ENCODE measurements at places on chromosomes 11 and 22. TPM values are rescaled to one million over a fixed set of nuclear protein-coding genes. Genes with fewer than 3 reads are reported as not detected.

The RFPL1 gene
- 0.33 TPM for polyA plus RNA-seq

The C11orf87 gene
- polyA plus RNA-seq, result 0.43 TPM

The WBP2NL gene
- 2.3 TPM for polyA plus RNA-seq

The SHISAL1 gene
- polyA plus RNA-seq, result 11.4 TPM

The DEUP1 gene
- not detected for polyA plus RNA-seq

The BCO2 gene
- polyA plus RNA-seq, result 9.6 TPM

The SAA1 gene
- polyA plus RNA-seq, result not detected

The DCDC1 gene
- 0.19 TPM for polyA plus RNA-seq

The TALDO1 gene
- polyA plus RNA-seq, result 73.0 TPM

The TRIM34 gene
- 2.9 TPM for polyA plus RNA-seq

The RBM7 gene
- 29.6 TPM for polyA plus RNA-seq

The PSMA1 gene
- 127 TPM for polyA plus RNA-seq

The KIRREL3 gene
- polyA plus RNA-seq, result 0.72 TPM

The C22orf31 gene
- 2.2 TPM for polyA plus RNA-seq

The MTCH2 gene
- 78.2 TPM for polyA plus RNA-seq

GRCh38 chr22:43256569-43256968 is 69.6 kb upstream of the TTLL12 start:
- peaks cover 6% of the 10 kb centered on the region for H3K27me3 ChIP-seq
- no peak overlapping the region for H3K27ac ChIP-seq
- H3K4me3 ChIP-seq, result no peak overlapping the region

GRCh38 chr11:76767659-76768058 is 15.5 kb upstream of the TSKU start:
- H3K27me3 ChIP-seq, result no peaks in the 10 kb centered on the region
- no peaks in the 10 kb centered on the region for H3K36me3 ChIP-seq
- DNase-seq, result no peak
- peak overlapping the region; percentile 59 for H3K27ac ChIP-seq
- peaks cover 79% of the 10 kb centered on the region for H3K4me1 ChIP-seq

- H3K27me3 ChIP-seq, result no peaks in the 10 kb centered on the region
- H3K4me3 ChIP-seq, result no peak overlapping the region
- no peak overlapping the region for H3K27ac ChIP-seq
These were observed 176.5 kb upstream of the POU2AF2 start for GRCh38 chr11:111069066-111069465.

- H3K4me3 ChIP-seq, result no peak overlapping the region
- DNase-seq, result no peak
- H3K27me3 ChIP-seq, result peaks cover 5% of the 10 kb centered on the region
- H3K36me3 ChIP-seq, result no peaks in the 10 kb centered on the region
- no peaks in the 10 kb centered on the region for H3K4me1 ChIP-seq
These were observed 26.6 kb downstream of the TBX1 start for GRCh38 chr22:19786959-19787848.

DNA sequence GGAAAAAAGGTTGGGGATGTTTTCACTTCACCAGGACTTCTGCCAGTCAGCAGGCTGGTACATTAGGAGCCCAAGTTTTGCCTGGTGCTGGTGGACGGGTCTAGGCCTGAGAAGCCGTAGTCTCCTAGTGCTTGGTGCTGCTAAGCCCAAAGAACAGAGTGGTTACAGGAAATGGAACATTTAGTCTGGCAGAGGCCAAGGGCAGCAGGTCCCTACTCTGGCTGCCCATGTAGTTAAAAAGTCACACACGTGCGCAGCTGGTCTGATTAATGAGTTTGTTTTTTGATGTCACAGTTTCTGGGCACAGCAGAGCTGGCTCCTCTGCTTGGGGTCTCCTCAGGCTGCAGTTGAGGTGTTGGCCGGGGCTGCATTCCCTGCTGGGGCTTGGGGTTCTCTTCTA is 20.6 kb downstream of the BCR start:
- H3K27me3 ChIP-seq, result peaks cover 19% of the 10 kb centered on the region
- H3K4me3 ChIP-seq, result no peak overlapping the region
- H3K36me3 ChIP-seq, result no peaks in the 10 kb centered on the region
- no peak overlapping the region for H3K27ac ChIP-seq
- H3K4me1 ChIP-seq, result peaks cover 30% of the 10 kb centered on the region

- no peaks in the 10 kb centered on the region for H3K27me3 ChIP-seq
- no peaks in the 10 kb centered on the region for H3K36me3 ChIP-seq
- no peak overlapping the region for H3K27ac ChIP-seq
- H3K4me3 ChIP-seq, result no peak overlapping the region
- H3K4me1 ChIP-seq, result peaks cover 6% of the 10 kb centered on the region
- DNase-seq, result no peak
These were observed 120.3 kb upstream of the ZC3H12C start for GRCh38 chr11:109972939-109973338.

DNA sequence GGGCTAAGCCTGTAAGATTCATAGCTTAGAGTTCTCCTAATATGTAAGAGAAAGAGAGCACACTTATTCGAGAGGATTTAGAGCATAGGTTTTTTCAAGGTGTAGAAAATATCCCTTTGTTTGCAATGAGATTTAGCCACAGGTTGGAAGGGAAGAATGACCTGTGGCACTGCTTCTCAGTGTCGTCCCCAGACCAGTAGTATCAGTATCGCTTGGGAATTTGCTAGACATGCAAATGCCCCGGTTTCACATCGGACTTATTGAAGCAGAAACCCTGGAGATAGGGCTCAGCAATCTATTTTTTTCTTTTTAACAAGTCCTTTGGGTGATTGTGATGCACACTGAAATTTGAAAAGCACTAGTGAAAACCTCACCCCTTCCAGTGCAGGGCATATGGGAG is 362.6 kb upstream of the C11orf87 start:
- no peak for DNase-seq
- H3K27me3 ChIP-seq, result no peaks in the 10 kb centered on the region
- no peak overlapping the region for H3K4me3 ChIP-seq
- H3K27ac ChIP-seq, result no peak overlapping the region

GRCh38 chr11:126810776-126811175 is 189.8 kb downstream of the KIRREL3 start:
- H3K27ac ChIP-seq, result no peak overlapping the region
- DNase-seq, result no peak
- peaks cover 8% of the 10 kb centered on the region for H3K27me3 ChIP-seq
- no peak overlapping the region for H3K4me3 ChIP-seq
- H3K4me1 ChIP-seq, result peaks cover 5% of the 10 kb centered on the region
- no peaks in the 10 kb centered on the region for H3K36me3 ChIP-seq

- H3K27me3 ChIP-seq, result no peaks in the 10 kb centered on the region
- no peak overlapping the region for H3K27ac ChIP-seq
- H3K36me3 ChIP-seq, result no peaks in the 10 kb centered on the region
These were observed 139.0 kb upstream of the TIMP3 start for GRCh38 chr22:32662587-32662915.

DNA sequence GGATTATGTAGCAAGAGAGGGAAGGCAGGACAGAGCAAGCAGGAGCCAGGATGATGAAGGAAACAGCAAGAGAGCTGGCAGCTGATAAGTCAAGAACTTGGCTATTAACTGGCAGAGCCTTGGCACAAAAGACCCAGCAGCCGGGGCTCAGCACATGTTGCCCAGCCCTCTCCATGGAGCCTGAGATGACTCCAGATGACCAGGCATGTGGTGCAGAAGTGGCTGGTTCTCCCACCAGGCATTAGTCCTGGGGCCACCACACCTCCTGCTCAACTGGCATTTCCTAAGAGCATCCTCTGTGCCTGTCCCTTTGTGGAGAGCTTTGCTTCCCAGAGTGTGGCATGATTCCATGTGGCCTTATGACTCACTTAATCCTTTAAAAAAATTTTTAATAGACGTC is 522.6 kb downstream of the MN1 start:
- H3K36me3 ChIP-seq, result no peaks in the 10 kb centered on the region
- no peak overlapping the region for H3K4me3 ChIP-seq
- H3K4me1 ChIP-seq, result no peaks in the 10 kb centered on the region
- peak; percentile 32 for DNase-seq
- peaks cover 12% of the 10 kb centered on the region for H3K27me3 ChIP-seq

DNA sequence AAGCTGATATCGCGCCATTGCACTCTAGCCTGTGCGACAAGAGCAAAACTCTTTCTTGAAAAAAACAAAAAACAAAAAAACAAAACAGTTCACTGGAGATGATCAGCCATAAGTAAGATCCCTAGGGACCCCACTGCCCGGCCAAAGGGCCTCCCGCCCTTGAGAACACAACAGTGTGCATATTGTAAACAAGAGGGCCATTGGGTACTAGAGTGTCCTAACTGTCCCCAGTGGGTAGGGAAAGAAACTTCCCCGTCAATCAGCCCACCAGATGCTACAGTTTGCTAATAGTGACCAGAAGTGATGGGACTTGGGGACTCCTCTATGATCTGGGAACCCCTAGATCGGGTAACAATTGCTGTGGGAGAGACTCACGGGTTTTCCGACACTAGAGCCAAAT is 3.7 kb upstream of the ACY3 start:
- H3K36me3 ChIP-seq, result no peaks in the 10 kb centered on the region
- DNase-seq, result no peak
- no peak overlapping the region for H3K27ac ChIP-seq
- H3K4me1 ChIP-seq, result no peaks in the 10 kb centered on the region

DNA sequence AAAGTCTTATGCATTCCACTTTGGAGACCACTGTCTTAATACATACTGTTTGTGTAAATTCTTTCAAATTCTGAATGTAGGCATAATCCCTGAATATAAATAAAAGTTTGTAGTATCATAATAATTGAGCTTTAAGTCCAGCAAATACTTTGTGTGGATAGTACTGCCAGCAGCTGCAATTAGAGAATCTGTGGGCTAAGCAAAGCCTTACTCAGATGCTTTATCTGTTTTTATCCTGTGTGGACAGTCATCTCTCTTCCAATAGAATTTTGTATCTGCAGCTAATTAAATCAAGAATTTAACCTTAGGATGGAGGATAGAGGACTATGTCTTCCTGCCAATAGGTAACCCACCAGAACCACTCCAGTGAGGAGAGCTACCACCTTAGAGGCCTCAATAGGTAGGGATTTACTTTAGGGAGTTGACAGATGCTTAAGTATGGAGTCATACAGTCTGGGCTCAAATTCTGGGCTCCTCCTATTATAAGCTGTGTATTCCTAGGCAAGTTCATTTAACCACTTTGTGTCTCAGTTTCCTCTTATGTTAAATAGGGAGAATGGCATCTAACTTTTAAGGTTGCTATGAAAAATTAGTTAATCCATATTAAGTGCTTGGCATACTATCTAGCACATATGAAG is 71.1 kb downstream of the STIM1 start:
- H3K27ac ChIP-seq, result no peak overlapping the region
- H3K4me1 ChIP-seq, result peaks cover 12% of the 10 kb centered on the region
- DNase-seq, result no peak
- no peak overlapping the region for H3K4me3 ChIP-seq

GRCh38 chr11:132064987-132065620 is 694.7 kb downstream of the NTM start:
- H3K36me3 ChIP-seq, result no peaks in the 10 kb centered on the region
- peaks cover 12% of the 10 kb centered on the region for H3K4me1 ChIP-seq
- peak; percentile 72 for DNase-seq
- H3K4me3 ChIP-seq, result no peak overlapping the region
- no peaks in the 10 kb centered on the region for H3K27me3 ChIP-seq

DNA sequence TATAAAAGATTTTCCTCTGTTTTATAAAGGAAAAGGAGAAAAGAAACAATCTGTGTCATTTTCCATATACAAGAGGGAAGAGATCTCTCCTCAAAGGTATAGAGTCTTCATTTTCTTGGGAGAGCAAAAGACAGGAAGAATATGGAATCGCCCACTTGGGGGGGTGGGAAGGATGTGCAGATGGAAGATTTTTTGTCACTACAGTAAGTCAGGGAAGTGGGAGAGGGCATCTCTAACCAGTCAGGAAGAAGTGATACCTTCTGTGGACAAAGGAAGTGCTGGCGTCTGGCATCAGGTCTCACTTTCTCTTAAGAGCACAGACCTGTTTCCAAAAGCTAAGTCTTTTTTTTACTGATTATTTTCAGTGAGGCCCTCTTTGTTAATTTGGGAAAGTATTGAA is 1.4 kb downstream of the PRR14L start:
- peak overlapping the region; percentile 75 for H3K4me3 ChIP-seq
- H3K4me1 ChIP-seq, result peaks cover 29% of the 10 kb centered on the region
- DNase-seq, result no peak
- H3K27me3 ChIP-seq, result no peaks in the 10 kb centered on the region

DNA sequence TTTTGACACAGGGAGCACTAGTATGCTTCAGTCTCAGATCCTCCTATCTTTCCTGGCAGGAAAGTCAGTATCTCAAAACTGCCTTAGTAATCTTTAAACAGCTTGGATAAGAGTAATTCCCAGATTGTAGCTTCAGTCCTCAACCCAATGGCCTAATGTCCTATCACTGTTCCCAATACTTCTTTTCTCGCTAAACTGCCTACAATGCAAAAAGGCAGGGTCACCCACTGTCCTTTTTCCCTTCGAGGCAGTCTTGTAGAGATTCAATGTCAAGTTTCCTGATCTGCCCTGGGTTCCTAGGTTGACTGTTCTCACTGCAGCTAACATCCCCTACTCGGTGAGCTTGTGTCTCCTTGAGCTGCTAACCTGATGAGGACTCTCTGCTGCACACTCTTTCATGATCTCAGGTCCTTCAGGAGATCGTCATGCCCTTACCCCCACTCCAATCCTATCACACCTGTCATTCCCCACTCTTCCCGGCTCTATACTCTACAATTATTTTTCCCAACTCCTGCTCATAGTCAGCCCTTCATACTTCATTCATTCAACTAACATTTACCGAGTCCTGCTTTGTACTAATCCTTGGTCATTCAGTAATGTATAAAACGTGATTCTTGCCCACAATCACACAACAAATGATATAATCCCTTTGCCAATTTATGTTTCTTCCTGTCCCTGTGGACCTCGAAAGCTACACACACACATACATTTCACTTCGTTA is 904 bp downstream of the C2CD3 start:
- H3K27ac ChIP-seq, result peak overlapping the region; percentile 92
- H3K4me3 ChIP-seq, result peak overlapping the region; percentile 93
- peaks cover 9% of the 10 kb centered on the region for H3K36me3 ChIP-seq
- no peak for DNase-seq
- no peaks in the 10 kb centered on the region for H3K27me3 ChIP-seq

GRCh38 chr22:19244600-19245352 is 46.7 kb downstream of the CLTCL1 start:
- H3K27me3 ChIP-seq, result no peaks in the 10 kb centered on the region
- no peak overlapping the region for H3K27ac ChIP-seq
- H3K36me3 ChIP-seq, result peaks cover 11% of the 10 kb centered on the region
- no peak for DNase-seq

- no peak for DNase-seq
- peaks cover 93% of the 10 kb centered on the region for H3K36me3 ChIP-seq
- H3K4me3 ChIP-seq, result no peak overlapping the region
- no peaks in the 10 kb centered on the region for H3K27me3 ChIP-seq
These were observed 23.4 kb downstream of the GTPBP1 start for GRCh38 chr22:38728871-38729796.

Measured in muscle of leg (tissue), 16 donors.